ENCODE measurements at places on chromosomes 2 and 18. TPM values are rescaled to one million over a fixed set of nuclear protein-coding genes. Genes with fewer than 3 reads are reported as not detected.

Gene HOXD12
- not detected for total RNA-seq

Gene ASAP2
- total RNA-seq = 0.74 TPM

Gene YIPF4
- total RNA-seq = 33.4 TPM

Gene TLX2
- total RNA-seq = 0.82 TPM

Data from activated T-helper 2 cell treated with anti-CD3 and anti-CD28 coated beads, Interferon-gamma antibody, Interleukin-2, Interleukin-4, amounts not matched to agents 10 μg/mL and 5 μg/mL and 100 μg/mL, durations not matched to agents 14 hours and 24 hours and 36 hours (primary cell).